ENCODE measurements at places on chromosomes 1 and 21.

DNA sequence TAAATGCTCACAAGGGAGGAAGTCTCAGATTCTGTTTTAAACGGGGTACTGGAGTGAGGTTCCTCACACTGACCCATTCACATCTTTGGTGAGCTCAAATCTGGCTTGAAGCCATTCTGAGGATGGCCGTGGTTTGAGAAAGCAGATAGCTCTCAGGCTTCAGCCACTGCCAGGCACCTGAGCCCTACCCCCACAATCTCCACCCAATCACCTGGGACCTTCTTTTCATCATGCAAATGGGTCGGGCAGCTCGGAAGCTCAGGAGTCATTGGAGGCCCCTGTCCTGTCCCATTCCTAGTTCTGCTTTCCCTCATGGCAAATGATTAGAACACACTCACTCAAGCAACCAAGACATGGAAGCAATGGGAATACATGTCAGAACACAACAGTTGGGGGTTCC is 141.4 kb upstream of the ETS2 start:
- DNase-seq: no peak

- no peak for DNase-seq
Observed at GRCh38 chr1:217911908-217912307, 280.8 kb downstream of the SPATA17 start.

DNA sequence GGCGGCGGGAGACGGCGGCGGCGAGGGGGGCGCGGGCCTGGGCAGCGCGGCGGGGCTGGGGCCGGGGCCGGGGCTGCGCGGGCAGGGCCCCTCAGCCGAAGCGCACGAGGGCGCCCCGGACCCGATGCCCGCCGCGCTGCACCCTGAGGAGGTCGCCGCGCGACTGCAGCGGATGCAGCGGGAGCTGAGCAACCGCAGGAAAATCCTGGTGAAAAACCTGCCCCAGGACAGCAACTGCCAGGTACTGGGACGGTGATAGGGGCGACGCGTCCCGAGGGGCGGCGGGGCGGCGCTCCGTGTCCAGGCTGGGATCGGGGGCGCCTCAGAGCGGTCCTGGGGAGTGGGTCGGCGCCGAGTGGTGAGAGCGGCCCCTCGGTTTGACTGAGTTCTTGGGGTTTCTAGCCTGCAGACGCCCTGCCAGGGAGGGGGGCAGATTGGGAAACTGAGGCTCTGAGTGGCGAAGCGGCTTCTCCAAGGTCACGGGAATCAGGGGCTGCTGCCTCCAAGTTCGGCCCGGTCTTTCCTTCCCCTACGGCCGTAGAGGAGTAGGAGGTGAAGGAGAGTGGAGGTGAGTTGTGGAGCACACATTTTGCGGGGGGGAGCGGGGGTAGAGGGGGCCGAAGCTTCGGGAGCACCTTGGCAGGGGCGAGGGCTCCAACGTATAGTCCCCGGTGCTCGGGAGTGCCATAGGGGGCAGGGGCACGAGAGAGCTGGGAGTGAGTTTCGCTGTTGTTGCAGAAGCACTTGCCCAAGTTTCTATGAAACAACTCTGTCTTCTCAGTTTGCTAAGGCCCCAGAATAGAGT is 508 bp downstream of the RAVER2 start:
- no peak for DNase-seq

- DNase-seq: no peak
Observed at GRCh38 chr21:45262616-45263015, 25.1 kb downstream of the POFUT2 start.

DNA sequence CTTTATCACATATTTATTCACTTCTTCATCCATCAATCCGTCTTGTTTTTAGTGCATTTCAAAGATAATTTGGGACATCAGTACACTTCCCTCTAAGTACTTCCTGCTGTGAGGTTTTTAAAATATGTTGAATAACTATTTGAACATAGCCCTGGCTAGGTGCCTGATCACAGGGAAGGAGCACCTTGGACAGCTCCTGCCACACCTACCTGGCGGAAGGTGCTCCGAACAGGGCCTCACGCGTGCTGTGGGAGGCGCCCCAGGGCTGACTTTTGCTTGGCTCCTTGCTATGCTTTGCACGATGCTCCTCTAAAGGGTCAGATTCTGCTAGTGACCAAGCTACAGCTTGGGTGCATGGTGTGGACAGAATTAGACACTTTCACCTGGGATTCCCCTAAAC is 4.9 kb upstream of the ATXN7L2 start:
- peak; percentile 17 for DNase-seq

DNA sequence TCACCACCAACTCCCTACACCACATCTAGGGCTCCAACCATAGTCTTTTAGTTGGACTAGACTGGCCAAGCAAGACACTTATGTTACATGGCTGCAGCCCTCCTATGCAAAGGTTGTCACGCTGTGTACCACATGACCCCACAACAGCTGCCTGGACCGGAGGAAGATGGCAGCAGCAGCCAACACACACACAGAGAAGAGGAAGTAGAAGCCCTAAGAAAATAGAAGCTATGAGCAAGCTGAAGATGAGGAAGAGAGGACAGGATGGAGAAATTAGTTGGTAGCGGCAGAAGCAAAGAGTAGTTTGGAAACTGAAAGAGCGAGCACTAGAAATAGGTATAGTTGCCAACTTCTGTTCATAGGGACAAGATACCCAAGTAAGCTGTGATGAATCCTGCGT is 60.8 kb upstream of the RALGPS2 start:
- no peak for DNase-seq
